Urinary bladder (tissue), 4 donors: ENCODE measurements at places on chromosomes 11 and 22. TPM values are rescaled to one million over a fixed set of nuclear protein-coding genes. Genes with fewer than 3 reads are reported as not detected.

Gene OR6A2
- total RNA-seq: 0.85 TPM

Gene ZBTB16
- total RNA-seq: 10.3 TPM

Gene TYMP
- 9.5 TPM for total RNA-seq

Gene MFNG
- 6.7 TPM for total RNA-seq

Gene SRSF8
- 30.2 TPM for total RNA-seq

Gene CSF2RB
- 5.3 TPM for total RNA-seq

Gene XKR3
- total RNA-seq: not detected

Gene SUSD2
- 0.26 TPM for total RNA-seq

Gene DLG2
- total RNA-seq: 42.4 TPM

Gene SLC22A8
- not detected for total RNA-seq

Gene BAIAP2L2
- not detected for total RNA-seq

Gene CENATAC
- 34.3 TPM for total RNA-seq

Gene USP2
- 1.1 TPM for total RNA-seq

Gene ANO1
- total RNA-seq: 15.0 TPM

Gene SESN3
- 165 TPM for total RNA-seq
